Pancreas (tissue), 10 donors: ENCODE measurements at places on chromosomes 7 and 10. TPM values are rescaled to one million over a fixed set of nuclear protein-coding genes. Genes with fewer than 3 reads are reported as not detected.

DNA sequence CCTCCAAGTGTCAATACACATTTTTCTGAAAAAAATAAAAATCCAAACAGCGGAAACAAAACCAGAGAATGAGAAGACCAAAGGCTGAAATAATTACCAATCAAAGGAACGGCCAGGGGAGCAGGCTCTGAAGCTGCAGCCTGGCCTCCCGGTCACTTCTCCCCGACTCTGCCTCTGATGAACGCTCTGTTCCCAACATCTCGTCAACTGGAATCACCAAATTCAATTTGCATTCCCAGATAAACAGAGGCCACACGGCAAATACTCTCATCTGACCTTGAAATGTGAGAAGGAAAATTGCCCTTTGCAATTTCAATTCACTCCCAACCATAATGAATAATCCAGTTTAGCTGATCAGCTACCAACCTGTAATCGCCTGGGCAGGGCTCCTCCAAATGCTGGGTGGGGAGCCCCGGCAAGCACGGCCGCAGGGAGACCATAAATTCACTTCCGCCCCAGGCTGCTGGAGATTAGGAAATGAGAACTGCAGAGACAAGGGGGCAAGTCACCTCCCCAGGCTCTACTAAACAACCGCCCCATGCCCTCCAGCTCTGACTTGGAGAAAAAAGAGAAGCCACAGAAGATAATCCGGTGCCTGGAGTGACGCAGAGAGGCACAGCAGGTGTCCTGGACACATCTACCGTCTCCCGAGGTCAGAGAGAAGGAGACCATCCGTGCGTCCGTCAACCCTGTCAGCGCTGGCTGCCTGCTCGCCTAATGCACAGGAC is 153.2 kb downstream of the MAD1L1 start:
- H3K4me3 ChIP-seq: no peak overlapping the region
- H3K27ac ChIP-seq: no peak overlapping the region
- no peaks in the 10 kb centered on the region for H3K4me1 ChIP-seq
- H3K36me3 ChIP-seq: no peaks in the 10 kb centered on the region
- H3K27me3 ChIP-seq: no peaks in the 10 kb centered on the region

- H3K4me3 ChIP-seq: no peak overlapping the region
- H3K27me3 ChIP-seq: no peaks in the 10 kb centered on the region
- H3K36me3 ChIP-seq: peaks cover 18% of the 10 kb centered on the region
- no peak for DNase-seq
- peaks cover 15% of the 10 kb centered on the region for H3K4me1 ChIP-seq
- no peak overlapping the region for H3K27ac ChIP-seq
Measured at GRCh38 chr7:42914421-42915045, 2.7 kb upstream of the C7orf25 start.

DNA sequence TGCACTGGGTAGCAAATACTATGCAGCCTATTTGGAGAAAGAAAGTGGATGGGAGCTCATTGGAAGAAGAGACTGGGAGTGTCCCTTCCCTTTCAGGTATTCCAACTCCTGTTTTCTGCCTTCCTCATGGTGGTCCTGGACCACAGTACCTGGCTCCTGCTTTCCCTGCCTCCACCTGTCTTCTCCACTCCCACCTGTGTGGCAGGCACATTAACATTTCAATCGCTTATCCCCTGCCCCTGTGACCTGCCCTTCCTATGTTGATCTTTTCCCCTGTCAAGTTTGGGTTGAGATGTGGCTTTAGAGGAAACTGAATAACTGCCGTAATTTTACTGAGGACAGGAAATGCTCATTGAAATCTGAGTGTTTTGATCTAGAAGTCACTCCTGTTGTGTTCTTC is 415.8 kb upstream of the PODXL start:
- H3K36me3 ChIP-seq: no peaks in the 10 kb centered on the region
- H3K4me1 ChIP-seq: no peaks in the 10 kb centered on the region
- H3K27me3 ChIP-seq: no peaks in the 10 kb centered on the region
- DNase-seq: no peak
- no peak overlapping the region for H3K27ac ChIP-seq

GRCh38 chr10:78972160-78972946 is 96.4 kb upstream of the ZMIZ1 start:
- no peaks in the 10 kb centered on the region for H3K36me3 ChIP-seq
- no peak overlapping the region for H3K4me3 ChIP-seq
- H3K27me3 ChIP-seq: no peaks in the 10 kb centered on the region
- peaks cover 24% of the 10 kb centered on the region for H3K4me1 ChIP-seq
- H3K27ac ChIP-seq: peak overlapping the region; percentile 94

Gene SPACDR
- polyA plus RNA-seq: 0.68 TPM

Gene SERPINE1
- 1.9 TPM for polyA plus RNA-seq

DNA sequence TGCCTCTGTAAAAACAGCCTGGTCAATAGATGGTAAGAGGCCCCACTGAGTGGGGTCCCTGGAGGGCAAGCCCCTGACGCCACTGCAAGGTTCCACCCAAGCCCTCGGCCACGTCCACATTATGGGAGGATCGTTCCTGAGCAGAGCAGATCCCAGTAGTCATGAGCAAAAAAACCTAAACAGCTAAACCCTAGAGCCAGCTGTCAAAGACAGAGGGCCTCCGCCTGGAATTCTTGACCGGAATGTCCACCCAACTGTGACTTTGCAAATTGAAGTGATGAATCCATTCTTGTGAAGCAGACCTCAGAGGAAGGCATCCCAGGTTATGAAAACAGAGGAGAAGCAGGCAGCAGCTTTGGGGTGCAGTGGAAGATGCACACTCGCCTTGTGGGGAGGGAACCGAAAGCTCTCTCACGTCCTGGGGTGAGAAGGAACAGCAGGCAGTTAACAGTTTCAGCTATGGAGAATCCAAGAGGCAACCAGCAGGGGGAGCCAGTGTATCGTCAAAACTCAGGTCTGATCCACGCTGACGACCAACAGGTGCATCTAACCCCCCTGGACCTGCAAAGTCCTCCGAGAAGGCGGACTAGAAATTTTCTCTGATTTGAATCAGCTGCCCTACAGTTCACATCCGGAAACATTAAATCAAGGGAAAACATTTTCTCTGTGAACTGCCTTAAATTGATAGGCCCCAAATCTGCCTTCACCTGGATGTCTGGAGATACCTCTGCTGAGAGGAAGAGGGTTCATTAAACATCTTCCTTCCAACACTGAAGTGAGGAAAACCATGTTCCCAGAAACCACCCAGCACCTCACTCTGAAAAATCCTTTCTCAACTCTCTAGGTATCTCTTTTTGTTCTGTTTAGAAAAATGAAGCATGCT is 139.1 kb upstream of the PFKP start:
- no peak overlapping the region for H3K4me3 ChIP-seq
- no peak overlapping the region for H3K27ac ChIP-seq
- no peaks in the 10 kb centered on the region for H3K4me1 ChIP-seq

DNA sequence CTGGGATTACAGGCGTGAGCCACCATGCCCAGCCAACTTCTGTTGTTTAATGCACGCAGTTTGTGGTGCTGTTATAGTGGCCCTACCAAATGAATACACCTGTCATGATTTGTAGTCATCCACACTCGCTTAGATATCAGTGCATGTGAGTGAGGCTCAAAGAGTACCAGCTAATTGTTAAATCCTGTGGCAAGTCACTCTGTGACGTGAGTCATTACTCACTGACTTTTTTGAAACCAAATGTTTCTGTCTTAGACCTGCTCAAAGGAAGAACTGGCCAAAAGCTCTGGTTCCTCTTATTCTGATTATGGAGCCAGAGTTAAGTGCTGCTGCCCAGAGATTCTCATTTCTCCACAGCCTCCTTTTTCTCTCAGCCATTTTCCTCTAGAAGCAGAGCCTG is 109.4 kb downstream of the PRKAG2 start:
- H3K4me3 ChIP-seq: no peak overlapping the region
- H3K36me3 ChIP-seq: no peaks in the 10 kb centered on the region
- DNase-seq: no peak
- no peaks in the 10 kb centered on the region for H3K4me1 ChIP-seq
